ENCODE measurements at places on chromosomes 1 and 21.

- DNase-seq = no peak
Measured at GRCh38 chr1:44368471-44369151, 13.6 kb upstream of the ERI3 start.

- DNase-seq = no peak
Measured at GRCh38 chr1:1330366-1331067, 563 bp upstream of the TAS1R3 start.

DNA sequence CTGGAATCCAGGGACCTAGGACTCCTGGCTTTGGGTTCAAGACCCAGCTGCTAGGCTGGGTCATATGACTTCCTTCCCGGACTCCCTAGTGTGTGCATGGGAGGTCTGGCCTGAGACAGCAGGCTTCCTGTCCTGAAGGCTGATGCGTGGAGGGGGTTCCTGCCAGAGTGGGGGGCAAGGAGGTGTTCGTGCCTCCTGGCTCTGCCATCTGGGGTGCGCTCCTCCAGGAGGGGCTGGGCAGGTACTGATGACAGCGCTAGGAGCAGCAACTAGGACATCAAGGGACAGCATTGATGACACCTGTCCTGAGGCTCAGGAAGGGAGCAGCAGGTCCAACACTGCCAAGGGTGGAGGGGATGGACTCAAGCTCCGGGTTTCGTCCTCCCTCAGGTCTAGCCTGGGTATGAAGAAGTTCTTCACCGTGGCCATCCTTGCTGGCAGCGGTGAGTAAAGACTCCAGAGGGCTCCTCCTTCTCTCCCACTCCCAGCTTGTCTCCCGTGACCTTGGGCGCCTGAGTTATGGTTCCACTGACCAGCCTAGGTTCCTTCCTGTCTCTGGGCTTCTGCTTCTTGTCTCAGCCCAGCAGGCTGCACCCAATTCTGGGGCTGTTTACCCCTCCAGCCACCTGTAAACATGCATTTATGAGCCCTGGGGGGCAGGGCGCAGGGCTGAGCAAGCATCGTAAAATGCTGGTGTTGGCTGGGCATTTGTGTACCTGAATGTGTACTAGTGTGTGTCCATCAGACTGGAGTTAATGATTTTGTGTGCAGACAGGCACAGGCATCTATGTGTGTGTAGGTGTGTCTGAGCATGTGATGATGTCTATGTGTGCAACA is 871 bp downstream of the PLA2G2F start:
- DNase-seq = no peak

DNA sequence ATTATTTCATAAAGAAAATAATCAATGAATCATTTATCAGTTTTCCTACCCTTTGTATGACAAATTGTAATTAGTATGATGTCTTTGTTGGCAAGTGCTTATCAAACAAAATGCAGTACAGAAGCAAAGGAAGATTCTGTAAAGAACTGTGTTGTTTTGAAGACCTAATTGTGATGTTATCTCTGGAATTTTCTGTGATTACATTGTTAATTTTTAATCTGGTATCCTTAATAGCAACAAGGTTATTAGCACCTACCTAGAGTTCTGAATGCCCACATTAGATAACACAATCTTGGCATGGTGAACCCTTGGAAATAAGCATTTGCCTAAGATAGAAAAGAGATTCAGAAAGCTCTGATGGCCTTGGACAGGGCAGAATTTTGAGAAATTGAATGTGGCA is 274.1 kb upstream of the ST6GALNAC5 start:
- no peak for DNase-seq

DNA sequence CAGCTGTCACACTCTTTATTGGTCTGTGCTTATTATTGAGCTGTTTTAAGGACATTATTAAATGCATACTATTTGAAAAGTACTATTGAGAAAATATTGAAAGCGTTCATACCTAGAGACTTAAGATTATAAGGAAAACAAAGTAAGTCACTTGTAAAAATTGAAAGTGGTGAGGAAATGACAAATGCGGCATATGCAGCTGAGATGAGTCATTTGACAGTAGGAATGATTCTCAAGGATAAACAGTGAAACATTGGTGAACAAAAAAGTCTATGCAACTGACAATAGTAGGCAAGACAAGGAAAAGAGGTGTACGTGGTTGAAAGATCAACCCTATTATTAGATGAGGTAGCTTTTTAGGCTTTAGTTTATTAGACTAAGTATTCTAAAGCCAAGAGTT is 82.6 kb upstream of the MAP10 start:
- DNase-seq = no peak

DNA sequence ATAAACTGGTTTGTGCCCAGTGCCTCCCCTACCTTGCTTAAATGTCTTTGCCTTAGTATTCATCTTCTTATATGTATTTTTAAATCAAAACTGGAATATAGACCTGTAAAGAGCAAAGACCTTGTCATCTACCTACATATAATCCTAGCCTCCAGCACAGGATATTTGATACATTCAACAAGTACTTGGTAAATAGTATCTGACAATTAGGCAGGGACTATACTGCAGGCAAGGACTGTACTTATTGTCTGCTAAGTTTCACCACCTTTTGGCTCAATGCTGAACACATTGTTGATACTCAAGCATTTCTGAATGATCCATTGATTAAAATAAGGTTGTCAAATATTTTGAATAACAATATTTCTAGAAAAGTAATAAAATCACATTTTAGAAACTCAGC is 96.4 kb downstream of the PKN2 start:
- DNase-seq = no peak

DNA sequence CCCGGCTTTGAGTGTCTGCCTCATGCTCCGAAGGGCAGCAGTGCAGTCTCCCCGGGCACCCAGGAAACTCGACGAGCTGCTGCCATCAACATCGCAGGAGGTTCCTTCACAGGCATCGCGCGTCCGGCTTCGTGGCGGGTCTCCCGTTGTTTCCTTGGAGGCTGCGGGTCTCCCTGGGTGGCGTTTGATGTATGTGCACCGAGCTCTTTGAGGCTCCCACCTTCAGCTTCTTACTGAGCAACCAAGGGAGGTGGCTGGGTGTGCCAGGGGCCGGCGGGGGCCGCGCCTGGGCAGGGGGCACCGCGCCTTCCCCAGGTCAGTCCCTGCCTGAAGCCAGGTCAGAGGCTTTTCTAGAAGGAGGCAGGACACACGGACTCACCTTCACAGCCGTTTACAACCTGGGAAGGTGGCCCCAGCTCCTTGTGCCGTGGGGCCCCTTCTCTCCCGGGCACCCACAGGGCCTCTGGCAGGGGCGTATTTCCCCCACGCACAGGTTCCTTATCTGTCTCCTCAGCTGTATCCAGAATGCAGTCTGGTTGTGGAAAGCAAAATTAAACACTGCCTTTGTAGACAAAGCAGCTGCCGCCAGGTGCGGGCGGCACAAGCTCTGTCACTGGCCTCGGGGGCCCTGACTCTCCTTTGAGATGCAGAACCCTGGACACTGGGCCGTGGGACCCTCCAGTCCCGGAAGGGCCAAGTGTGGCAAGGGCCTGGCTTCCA is 21.7 kb upstream of the PEX10 start:
- DNase-seq = no peak

GRCh38 chr1:18681423-18681835 is 50.8 kb downstream of the PAX7 start:
- no peak for DNase-seq

DNA sequence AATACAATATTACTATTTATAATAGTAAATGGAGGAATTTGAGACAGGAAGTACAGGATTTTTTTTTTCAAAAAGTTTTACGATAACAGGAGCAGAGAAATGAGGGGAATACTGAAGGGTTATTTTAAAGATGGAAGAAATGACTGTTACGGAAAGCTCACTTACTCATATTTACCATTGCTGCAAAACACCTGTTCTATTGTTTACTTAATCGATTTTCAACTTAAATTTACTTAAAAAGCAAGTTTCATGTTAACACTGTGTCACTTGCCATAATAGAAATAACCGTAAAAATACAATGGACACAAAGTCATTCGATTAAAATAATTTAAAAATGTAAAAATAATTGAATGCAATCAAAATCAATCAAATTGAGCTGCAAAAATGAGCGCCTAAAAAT is 3.4 kb upstream of the EXO1 start:
- no peak for DNase-seq

DNA sequence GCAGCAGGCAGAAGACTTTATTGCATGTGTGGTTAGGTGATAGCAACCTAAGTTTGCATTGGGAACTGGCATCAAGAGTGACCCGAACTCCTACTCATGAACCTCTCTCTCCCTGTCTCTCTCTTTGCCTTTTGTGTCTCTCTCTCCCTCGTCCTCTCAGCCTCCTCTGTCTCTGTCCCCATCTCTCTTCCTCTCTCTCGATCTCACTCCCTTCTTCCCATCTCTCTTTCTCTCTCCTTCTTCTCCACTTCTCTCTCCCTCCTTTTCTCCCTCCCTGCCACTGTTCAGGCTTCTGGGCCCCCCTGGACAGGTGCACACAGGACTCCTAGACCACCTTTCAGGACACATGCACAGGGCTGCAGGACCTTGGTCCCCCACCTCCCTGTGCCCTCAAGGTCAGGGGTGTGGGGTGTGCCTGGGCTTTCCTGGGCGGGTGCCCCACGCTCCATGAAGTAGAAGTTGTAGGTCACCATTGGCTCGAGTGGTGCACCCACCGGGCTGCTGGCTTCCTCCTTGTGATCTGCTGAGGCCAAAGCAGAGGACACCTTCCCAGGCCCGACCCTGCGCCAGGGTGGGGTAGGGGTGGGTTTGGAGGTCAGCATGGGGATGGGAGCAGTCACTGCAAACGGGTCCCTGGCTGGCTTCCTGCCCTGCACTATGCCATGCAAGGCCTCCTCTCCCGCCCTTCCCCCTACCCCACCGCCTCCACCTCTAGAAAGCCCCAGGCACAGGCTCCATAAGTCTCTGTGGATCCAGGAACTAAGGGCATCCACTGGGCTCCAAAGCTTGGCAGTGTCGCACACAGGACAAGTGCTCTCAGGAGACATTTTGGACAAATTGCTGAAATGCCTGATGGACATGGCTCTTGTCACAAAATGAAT is 13.2 kb upstream of the ZBTB17 start:
- no peak for DNase-seq

DNA sequence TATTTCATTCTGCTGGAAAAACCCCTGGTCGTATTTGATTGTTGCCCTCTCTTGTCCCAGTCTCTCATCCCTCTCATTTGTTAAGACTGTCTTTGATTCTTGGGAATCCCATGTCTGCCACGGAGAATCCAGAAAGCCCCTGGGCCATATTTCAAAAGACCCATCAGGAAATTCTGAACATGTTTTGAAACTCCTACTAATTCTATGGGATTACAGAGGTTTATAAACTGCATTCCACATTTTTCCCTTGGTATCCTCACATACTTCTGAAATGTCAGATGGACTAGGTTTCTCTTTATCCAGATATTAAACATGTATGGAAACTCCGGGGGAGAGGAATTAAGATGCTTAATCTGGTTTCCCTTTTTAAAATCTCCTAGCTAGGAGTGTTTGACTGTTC is 80.0 kb downstream of the HUNK start:
- no peak for DNase-seq

DNA sequence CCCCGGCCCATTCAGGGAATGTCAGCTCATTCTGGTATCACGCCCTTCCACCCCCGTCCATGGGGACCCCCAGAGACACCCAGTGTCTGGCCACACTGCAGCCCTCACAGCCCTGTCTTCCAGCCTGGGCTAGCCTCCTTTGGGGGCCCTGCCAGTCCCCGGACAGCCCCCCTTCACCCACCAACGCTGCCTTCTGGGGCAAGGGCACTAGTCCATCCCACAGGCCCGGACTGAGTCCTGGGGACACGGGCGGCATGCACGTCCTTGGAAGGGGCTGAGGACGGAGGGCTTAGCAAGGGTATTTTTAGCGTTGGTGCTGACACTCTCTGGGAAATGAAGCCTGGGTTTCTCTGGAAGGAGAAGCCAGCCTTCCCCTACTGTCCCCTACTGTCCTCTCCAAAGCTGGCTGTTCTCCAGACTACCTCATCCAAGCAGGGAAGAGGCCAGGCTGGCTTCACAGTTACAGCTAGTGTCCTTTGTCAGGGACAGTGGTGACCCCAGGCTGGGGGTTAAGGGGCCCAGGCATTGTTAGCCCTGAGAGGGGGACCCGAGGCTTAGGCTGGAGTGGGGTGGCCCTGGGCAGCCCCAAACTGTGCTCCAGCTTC is 39.5 kb downstream of the COQ8A start:
- DNase-seq = no peak

GRCh38 chr1:221098471-221099405 is 219.5 kb downstream of the HLX start:
- DNase-seq = no peak

DNA sequence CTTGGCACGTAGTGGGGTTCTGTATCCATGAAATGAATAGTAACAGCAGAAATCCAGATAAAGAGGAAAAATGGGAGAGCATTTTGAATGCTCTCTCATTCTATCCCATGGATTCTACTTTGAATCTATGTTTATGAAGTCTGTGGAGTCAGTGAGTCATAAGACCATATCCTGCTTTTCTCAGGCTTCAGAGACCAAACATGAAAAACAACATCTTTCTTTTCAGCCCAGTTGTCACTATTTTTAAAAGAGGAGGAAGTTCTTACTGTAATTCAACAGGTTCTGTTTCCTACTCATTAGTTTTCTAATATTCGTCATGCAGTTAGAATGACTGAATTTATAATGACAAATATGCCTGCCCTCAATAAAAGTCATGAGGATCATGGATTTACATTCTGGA is 39.4 kb upstream of the CD55 start:
- DNase-seq = no peak

DNA sequence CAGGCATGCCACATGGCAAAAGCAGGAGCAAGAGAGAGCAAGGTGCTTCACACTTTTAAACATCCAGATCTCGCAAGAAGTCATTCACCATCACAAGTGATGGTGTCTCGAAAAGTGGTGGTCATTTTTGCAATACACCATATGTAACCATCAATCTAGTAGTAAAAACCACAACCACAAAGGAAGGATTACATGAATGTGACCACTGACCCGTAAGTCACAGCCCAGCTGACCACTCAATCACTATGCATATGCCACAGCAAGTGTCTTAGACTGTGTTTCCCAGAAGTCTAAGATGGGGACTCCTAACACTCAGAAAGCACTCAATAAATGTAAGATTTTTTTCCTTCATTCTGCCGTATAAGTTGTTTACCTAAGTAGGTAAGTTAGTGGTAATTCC is 76.9 kb downstream of the FH start:
- no peak for DNase-seq
